Activated gamma-delta T cell treated with anti-CD3 and anti-CD28 coated beads, Interleukin-2, amount 50 U/mL, for 16 hours (primary cell): ENCODE measurements at places on chromosomes 3 and 15.

GRCh38 chr15:73894133-73894814, 20.9 kb downstream of the TBC1D21 start:
- no peak for DNase-seq

- DNase-seq: no peak
Observed at GRCh38 chr15:91956026-91956723, 102.7 kb downstream of the SLCO3A1 start.

GRCh38 chr3:11689749-11690148, 46.0 kb upstream of the VGLL4 start:
- no peak for DNase-seq

DNA sequence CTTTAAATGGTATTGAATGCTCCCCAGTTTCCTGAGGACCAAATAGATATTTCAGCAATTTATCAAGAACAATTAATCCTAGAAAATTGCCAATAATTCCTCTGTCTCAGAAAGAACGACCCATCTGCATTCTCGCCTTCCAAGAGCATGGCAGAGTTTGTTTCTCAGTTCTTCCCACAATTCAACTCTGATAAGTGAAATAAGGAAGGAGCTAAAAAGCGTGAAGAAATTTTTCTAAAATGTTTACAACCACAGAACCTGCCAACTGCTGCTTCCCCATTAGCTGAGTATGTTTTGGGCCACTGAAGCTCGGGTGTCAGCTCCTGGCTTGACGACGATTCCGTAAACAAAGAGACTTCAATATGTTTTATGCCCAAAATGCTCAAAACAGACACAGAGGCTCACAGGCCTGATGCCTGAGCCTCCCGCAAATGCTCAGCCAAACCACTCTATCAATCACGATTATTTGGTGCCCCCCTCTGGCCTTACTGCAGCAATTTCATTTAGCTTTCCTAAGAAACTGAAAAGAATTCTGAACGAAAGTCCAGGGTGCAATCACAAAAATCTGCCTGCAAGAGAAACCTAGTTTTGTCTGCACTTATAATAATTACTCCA, 259.2 kb upstream of the CCDC54 start:
- no peak for DNase-seq

DNA sequence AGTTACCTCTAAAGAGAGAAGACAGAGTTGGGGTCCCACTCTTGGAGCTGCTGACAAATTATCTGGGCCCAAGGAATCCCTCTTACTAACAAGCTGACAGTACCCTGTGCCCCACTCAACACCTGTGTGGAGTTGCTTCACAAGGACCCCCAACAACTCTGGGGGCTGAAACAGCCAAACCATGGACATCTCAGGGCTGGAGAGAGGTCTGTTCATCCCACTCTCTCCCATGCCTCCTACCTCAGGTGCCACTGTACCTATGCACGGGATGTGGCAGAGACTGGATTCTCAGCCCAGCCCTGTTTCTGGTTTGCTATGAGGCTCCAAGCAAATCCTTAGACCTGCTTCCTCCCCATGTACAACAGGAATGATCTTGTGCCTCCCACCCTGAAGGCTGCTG, 101.7 kb downstream of the ETFA start:
- DNase-seq: no peak

DNA sequence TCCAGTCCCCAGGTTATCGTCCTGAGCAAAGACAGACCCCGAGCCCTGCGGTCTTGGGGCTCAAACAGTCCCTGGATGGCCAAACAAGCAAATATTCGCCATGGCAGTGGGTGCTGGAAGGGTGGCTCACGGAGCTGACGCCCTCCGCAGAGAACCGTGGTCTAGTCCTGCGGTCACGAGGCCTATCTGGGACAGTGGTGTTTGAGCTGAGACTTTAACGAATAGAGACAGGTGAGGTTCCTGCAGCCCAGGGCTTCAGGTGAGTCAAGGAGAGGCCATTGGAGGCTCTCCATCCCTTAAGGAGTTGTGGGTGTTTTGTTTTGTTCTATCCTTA, 399 bp upstream of the SUCLG2 start:
- DNase-seq: no peak

DNA sequence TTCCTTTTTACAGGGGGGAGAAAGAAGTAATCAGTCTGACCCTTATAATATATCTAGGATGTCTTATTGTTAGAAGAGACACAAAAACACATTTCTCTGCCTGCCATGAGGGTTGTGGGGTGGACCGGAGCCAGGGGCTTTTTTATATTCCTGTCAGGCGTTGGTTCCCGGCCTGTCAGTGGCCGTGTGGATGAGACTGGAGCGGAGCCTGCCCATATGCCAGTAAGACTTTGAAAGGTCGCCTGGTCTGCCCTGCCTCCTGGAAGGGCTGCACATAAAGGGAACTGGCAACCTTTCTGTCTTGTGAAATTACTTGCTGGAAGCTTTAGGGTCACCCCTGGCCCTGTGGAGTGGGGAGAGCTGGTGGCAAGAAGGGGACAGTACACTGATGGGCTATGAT, 34.7 kb downstream of the MAP3K13 start:
- no peak for DNase-seq

- no peak for DNase-seq
Observed at GRCh38 chr3:47475029-47475569, 642 bp downstream of the SCAP start.

DNA sequence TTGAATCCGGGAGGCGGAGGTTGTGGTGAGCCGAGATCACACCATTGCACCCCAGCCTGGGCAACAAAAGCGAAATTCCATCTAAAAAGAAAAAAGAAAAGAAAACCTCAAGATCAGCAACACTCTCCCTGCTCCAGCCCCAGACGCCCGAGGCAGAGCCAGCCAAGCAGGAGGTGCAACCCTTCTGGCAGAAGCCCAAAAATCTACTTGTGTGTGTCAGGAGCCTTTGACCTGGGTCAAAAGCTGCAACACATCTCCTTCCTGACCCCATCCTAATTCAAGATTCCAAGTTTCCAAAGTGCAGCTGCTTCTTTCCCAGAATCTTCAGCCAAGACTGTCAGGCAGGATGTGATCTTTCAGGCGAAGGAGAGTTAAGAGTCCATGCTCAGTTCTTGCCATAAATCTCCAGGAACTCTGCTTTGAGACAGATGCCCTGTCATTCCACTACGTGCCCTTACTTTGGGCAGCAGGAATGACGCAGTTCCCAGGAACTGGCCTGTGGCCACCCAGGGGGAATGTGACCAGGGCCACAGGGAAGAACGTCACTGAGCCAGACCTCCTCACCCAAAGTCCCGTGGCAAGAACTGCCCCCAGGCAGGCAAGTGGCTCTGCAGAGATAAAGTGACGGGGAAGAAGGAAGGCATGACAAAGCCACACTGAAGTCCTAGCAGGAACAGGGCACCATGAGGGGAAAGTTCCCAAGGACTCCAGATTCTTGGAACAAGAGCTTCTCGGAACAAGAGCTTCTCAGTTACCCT, 39.4 kb downstream of the SH3BP5 start:
- DNase-seq: no peak

DNA sequence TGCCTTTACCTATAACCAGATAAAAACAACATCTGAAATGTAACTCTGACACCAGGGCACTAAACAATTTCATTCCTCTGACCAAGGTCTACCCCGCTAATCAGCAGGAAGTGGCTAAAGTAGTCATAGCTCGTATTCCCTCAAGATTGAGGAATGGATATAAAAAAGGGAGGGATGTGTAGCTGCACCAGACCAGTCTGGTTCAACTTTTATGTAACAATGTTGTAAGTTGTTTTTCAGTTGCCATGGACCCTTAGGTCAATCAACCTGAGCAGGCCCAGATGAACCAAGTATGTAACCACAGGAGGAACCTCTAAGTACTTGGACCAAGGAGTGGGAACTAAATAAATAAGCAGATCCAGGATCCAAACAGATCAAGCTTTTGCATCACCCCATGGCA, 28.4 kb upstream of the IFT57 start:
- DNase-seq: no peak

DNA sequence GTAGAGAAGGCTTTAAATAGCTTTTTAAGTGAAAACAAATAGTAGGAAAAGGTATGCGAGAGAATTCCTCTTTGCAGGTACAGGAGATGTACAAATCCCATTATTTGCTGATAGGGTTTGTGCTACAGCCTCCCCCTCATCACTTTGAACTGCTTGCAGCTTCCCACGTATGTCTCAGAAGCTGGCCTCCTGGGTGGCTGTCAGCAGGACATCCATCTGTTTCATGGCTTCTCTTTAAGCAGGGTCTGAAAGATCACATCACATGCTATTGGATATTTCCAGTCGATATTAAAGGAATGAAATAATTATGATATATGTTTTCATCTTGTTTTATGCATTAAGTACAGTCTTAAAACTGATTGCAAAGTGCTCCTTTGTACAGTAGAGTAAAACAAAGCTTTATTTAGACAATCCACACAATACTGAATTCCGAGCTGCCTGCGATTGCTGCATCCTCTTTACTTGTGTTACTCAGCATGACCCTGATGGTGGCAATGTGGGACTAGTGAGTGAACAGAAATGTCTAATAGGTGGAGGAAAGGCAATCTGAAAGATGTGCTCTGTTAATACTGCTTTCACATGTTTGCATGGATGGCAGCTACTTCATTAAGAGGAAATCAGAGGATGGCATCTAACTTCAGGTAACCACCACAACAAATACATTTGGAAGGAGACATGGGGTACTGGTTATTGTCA, 930.6 kb upstream of the SEMA6D start:
- no peak for DNase-seq

DNA sequence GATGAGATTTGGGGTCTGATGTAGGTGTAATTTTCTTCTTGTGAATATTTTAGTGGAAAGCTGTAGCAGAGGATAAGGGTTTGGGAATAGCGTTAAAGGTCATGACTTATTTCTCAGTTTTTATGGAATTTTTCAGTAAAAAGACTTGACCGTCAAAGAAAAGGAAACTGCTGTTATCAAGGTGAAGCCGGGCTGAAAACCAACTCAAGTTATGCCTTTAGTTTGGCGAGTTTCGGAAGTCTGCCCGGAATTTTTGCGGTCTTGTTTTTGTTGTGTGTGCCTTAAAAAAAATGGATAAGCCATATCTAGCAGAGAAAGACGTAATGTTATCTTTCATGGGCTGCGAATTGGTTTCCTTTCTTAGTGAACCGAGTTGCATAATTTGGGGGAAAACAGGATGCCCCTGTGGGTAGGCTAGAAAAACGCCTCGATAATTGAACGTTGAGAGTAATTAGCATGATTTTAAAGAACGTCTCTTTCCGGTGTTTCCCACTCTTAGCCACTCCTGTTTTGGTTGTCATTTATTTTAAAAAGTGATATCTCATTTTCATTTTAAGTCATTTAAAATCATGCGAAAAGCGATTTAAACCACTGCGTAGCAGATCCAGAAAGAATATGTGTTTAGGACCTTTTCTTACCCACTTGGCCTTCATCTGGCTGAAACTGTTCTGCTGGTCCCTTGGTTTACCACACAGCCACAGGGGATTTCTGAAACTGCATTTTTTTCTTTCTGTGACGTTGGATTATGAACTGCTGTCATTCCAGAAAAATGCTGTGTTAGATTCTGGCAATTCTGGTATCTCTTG, 1.1 kb downstream of the NFKBIZ start:
- peak; percentile 25 for DNase-seq

DNA sequence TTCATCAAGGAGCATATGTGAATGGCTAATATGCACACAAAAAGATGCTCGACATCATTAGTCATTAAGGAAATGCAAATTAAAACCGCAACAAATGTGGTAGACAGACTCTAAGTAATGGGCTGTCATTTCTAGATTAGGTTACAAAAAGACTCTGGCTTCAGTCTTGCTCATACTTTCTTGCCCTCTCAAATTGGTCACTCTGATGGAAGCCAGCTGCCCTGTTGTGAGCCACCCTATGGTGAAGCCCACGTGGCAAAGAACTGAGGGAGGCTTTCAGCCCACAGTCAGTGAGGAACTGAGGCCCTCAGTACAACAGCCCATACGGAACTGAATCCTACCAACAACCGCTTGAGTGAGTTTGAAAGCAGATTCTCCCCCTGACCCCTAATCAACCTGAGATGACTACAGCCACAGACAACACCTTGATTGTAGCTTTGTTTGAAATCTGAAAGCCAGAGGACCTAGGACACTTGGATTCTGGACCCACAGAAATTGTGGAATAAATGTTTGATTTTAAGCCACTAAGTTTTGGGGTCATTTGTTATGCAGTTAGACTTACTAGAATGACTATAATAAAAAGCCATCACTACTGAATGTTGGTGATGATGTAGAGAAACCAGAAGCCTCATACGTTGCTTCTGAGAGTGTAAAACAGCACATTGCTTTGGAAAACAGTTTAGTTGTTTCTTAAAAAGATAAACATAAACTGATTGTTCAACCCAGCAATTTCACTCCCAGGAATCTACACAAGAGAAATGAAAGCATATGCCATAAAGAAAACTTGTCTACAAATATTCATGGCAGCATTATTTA, 45.7 kb downstream of the EHHADH start:
- DNase-seq: no peak

DNA sequence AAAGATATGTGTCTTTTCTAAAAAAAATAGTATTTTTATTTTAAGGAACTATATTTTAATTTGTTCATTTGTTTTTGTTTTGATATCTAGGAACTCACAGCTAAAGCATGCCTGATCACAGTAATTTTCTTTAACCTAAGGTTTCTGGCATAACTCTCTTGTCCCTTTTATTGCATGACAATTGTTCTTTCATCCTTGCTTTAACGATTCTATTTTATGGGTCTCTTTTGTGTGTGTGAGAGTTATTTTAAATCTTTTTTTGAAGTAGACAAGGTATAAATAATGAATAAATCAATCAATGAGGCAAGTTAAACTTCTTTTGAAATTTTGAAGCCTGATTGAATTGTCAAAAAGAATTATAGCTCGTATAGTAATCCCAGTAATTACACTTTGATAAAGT, 747.8 kb upstream of the GOLIM4 start:
- no peak for DNase-seq
